Mesothelial cell of epicardium (in vitro differentiated cells): ENCODE measurements at places on chromosomes 11 and 22.
A peak's percentile ranks its signal among the peaks of the same experiment; 100 is the strongest.

DNA sequence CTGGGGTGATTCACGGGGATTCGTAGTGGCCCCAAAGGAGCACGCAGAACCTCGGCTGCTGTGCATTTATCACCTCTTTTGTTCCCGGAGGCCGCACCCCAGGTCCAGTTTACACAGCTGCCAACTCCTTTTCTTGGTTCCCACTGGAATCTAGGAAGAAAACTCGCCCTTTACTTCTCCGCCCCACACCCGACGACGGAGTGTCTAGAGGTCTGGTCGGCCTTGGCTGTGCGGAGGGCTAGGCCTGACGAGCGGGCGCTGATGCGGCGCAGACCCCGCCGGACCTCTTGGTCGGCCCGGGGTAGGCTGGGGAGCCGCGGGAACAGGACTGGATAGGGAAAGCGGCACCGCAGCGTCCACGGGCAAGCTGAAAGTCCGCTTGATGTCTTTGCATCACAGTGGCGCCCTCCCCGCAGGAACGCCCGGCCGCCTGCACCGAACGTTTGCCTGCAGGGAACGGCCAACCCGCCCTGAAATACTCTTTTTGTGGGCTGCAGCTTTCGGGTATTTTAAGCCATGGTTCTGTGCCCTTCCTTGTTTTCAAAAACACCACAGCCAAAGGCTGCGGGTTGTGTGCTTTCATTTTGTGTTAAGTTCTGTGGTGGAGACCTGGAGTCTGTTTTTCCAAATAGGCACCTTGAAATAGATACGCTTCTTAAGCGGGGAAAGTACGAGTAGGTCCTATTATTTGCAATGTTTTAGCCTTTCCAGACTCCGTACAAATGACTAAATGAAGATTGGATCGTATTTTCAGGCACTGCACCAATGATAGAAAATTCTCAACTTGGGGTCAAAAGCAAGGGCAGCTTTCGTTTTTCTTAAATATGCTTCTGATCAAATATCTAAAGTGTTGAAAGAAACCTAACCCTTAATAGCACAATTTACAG is 829 bp upstream of the ZBED5 start:
- DNase-seq, result peak; percentile 71
- H3K4me1 ChIP-seq, result peaks cover 49% of the 10 kb centered on the region

DNA sequence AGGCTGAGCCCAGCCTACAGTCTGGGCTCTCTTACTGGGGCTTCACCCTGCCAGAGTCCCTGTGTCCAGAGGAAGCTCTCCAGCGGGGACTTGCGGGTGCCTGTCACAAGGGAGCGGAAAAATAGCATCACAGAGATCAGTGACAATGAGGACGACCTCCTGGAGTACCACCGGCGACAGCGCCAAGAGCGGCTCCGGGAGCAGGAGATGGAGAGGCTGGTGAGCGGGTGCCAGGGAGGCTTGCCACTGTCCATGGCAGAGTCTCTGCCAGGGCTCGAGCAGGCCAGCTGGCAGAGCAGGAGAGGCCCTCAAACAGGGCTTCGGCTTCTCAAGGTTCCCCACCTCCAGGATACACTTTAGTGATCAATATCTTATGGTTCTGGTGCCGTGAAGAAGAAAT is 21.0 kb downstream of the PHLDB1 start:
- H3K27ac ChIP-seq, result no peak overlapping the region
- H3K27me3 ChIP-seq, result no peaks in the 10 kb centered on the region
- peaks cover 17% of the 10 kb centered on the region for H3K36me3 ChIP-seq
- H3K4me1 ChIP-seq, result peaks cover 7% of the 10 kb centered on the region

DNA sequence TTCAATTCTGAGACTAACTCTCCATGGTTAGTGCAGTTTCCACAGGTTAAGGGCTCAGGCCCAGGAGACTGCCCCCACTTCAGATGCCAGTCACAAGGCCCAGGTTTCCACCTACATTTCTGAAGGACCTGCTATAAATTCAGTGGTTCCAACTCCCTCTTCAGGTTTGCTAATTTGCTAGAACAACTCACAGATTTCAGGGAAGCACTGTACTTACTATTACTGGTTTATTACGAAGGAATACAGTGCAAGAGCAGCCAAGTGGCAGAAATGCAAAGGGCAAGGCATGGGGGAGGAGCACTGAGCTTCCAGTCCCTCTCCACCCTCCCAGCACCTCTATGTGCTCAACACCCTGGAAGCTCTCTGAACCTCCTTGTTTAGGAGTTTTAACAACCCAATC is 39.3 kb upstream of the SPON1 start:
- peaks cover 14% of the 10 kb centered on the region for H3K27me3 ChIP-seq
- no peak overlapping the region for H3K4me3 ChIP-seq
- no peak for DNase-seq
- no peaks in the 10 kb centered on the region for H3K4me1 ChIP-seq

GRCh38 chr11:2393111-2393868 is 7.3 kb upstream of the TSSC4 start:
- H3K27me3 ChIP-seq, result no peaks in the 10 kb centered on the region
- DNase-seq, result no peak
- H3K27ac ChIP-seq, result no peak overlapping the region
